Left ventricle myocardium superior (tissue), 1 donor: ENCODE measurements at places on chromosomes 4 and X.

- DNase-seq: no peak
These were observed 173.9 kb downstream of the GRXCR1 start for GRCh38 chr4:43066415-43066814.

- DNase-seq: no peak
These were observed 13.0 kb upstream of the SOWAHD start for GRCh38 chrX:119745283-119745848.

GRCh38 chr4:90120037-90120436 is 7.2 kb upstream of the CCSER1 start:
- no peak for DNase-seq

DNA sequence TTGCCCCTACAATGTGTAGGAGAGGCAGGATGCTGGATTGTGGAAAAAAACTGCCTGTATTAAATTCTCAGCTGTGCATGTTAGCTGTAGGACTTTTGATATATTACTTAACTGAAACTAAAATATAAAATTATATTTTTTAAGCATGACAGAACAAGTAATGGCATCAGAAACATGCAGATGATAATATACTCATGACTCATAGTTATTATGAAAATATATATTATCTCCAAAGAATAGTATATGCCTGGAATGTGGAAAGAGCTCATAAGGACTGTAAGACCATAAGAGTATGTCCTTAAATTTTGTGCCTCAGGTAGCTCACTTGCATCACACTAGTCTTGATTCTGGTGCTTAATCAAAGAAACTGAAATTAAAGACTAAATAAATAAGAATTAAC is 1100.6 kb downstream of the TECRL start:
- no peak for DNase-seq

GRCh38 chrX:108029928-108030711 is 14.7 kb upstream of the VSIG1 start:
- DNase-seq: no peak

DNA sequence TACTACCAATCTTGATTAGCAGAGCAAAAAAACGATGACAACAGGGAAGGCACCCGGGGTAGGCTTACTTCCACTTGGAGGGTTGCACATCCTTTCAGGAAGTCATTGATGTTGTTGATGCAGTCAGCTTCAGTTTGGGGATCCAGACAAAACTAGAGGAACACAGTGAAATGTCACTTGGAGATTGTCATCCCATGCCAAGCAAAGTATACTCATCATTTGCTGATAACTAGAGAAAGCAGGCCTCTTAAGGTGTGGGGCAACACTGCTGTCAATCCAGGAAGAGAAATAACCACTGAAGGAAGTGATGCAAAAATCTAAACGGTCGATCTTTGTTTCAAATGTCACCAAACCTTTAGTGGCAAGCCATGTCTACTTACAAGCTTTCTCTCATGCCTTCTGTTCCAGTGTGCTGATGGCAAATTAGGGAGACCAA is 1.4 kb downstream of the ARHGEF6 start:
- no peak for DNase-seq

DNA sequence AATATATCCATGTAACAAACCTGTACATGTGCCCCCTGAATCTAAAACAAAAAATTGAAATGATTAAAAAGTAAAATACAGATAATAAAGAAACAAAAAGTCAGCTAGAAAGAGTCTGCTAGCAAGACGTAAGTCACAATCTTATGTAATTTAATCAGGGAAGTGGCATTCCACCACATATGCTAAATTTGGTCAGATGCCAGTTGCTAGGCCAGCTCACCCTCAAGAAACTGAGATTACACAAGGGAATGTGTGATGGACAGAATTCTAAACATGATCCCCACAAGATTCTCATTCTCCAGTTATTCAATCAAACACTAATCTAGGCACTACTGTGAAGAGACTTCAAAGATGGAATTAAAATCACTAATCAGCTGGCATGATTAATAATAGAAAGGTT is 689.3 kb downstream of the CENPC start:
- no peak for DNase-seq

DNA sequence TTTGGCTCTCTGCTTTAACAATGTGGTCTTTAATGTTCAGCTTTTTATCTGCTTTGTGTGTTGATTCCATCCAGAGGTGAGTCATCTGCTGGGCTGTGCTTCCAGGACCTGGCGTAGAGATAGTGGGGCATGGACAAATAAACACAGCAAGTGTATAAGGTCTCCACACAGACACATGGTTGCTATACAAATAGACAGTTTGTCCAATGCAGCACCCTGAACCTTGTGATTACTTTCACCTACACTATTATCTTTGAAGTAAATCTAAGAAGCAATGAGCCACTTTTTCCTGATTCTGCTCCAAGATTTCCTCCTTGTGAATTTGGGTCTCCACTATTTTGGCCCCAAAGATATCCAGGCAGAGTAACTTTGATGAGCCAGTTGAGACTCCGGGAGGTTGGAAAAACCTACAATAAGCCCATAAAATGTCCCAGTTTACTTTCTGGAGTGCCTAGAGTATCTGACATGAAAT is 12.1 kb downstream of the PPARGC1A start:
- no peak for DNase-seq

- DNase-seq: peak; percentile 92
These were observed 43.6 kb downstream of the TSC22D3 start for GRCh38 chrX:107731831-107732502.
